NCI-H226 (cell line): ENCODE measurements at places on chromosomes 3 and 15.
A peak's percentile ranks its signal among the peaks of the same experiment; 100 is the strongest.

DNA sequence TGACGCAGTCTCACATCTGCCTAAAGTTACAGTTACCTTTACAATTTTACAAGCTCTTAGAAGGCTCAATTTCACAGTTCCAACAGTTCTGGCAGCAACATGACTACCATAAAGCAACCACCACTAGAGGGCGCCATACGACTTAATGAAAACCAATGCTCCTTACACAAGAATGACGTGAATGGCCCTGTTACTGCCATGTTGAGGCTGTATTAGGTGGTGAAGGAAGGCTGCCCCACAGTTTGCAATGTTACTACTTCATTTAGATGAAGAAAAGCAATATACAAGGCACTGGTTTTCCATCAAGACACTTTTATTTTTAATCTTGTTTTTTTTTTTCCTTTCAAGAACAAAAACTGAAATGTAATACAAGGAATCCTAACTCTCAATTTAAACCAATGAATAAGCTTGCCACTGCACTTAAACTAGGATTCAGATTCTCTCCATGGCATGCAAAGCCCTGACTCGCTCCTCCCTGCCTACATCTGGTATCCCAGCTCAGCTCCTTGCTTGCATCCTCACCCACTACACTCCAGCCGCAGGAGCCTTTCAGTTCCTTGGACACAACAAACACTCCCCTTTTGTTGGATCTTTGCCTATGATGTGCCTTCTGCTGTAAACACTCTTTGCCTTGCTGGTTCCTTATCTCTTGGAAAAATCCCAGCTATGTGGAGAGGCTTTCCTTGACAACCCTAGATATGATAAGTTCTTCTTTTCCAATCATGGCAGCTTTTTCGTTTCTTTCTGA lies 270.7 kb downstream of the GBE1 start:
- peak; percentile 96 for DNase-seq

DNA sequence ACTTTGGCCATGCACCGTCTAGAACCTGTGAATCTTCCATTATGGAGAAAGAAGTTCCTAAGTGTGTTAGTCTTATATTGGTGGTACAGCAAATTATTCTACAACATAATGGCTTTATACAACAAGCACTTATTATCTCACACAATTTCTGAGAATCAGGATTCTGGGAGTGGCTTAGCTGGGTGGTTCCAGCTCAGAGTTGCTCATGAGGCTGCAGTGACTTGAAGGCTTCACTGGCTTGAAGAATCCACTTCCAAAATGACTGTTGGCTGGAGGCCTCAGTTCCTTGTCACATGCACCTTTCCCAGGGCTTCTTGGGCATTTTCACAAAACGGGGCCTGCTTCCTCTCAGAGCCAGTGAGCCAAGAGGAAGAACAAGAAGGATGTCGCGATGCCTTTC lies 82.3 kb upstream of the RNF7 start:
- DNase-seq, result no peak

DNA sequence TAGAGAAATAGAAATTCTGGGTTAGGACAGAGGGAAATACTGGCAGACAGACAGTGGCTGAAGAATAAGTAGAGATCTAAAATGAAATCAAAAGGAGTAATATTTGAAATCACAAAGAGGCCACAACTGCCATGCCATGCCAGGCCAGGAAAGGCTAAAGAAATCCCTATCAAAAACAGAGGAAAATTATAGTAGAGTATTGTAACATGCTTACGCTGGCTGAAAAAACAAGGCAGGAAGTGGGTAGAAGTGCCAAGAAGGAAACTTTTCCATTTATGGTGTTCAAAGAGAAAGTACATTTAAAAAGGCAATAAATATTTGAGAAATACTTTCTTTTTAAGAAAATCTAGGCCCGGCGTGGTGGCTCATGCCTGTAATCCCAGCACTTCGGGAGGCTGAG lies 415.7 kb downstream of the PLCL2 start:
- no peak for DNase-seq

GRCh38 chr3:127690106-127690505 lies 17.4 kb downstream of the ABTB1 start:
- DNase-seq, result peak; percentile 58

GRCh38 chr3:71229905-71230657 lies 353.4 kb downstream of the FOXP1 start:
- no peak for DNase-seq

- no peak for DNase-seq
Observed at GRCh38 chr3:76131396-76132153, 346.2 kb upstream of the ZNF717 start.

DNA sequence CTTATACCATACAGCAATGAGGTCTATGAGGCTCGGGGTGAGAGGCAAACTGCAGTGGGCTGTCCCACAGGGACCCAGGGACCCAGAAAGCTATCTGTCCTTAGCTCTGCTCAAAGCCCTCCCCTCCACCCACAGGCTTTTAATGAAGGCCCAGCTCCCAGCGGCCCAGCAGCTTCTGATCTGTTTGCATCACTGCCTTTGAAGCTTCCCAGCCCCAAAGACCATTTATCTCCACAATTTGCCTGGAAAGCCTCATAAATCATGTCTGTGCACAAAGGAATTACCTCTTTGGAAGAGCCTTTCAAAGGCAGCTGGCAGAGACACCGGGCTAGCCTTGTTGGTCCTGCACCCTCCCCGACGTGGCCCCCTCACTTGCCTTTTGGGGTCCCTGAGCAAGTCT lies 123.9 kb downstream of the RAB11A start:
- no peak for DNase-seq

DNA sequence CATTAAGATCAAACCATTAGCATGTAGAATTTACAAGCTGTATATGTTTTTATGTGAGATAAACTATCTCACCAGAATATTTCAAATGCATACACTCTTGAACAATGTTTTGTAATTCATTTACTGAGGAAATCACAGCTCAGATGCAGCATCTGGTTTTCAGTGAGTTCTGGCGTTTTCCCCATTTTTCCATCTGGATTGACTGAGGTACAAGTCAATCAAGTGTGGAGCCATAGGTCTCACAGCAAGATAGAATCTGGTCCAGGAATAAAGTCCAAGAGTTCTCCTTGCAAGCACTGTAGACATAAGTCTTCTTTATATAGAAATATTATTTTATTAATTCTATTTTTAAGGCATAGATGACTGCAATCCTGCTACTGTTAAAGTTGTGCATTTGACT lies 219.3 kb downstream of the ZBBX start:
- DNase-seq, result no peak
